ENCODE measurements at places on chromosomes 4 and X.

DNA sequence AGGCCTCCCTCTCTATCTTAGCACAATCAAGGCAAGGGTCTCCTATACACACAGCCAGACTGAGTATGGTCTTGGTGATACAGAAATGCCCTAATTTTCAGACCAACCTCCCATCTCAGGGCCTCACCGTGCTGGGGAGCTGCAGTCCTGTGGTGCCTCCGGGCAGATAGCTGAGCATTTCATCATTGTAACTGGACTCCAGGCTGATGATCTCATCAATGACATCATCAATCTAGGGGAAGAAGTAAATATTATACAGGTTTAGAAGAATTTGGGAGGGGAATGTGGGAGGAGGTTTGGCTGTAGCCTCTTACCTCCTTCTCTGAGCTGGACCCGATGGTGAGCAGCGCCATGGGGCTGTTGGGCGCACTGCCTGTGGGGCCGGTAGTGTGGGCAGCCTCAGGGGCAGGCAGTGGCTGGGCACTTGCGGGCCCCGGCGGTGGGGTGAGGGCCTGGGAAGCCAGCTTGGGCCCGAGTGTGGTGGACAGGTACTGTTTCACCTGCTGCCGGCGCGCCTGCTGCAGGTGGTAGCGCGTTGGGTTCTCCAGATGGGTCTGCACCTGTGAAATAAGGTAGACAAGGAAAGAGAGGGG is 5.2 kb downstream of the TFE3 start:
- DNase-seq, result no peak

- DNase-seq, result no peak
Observed at GRCh38 chrX:32041181-32041580, 969.3 kb upstream of the FTHL17 start.

DNA sequence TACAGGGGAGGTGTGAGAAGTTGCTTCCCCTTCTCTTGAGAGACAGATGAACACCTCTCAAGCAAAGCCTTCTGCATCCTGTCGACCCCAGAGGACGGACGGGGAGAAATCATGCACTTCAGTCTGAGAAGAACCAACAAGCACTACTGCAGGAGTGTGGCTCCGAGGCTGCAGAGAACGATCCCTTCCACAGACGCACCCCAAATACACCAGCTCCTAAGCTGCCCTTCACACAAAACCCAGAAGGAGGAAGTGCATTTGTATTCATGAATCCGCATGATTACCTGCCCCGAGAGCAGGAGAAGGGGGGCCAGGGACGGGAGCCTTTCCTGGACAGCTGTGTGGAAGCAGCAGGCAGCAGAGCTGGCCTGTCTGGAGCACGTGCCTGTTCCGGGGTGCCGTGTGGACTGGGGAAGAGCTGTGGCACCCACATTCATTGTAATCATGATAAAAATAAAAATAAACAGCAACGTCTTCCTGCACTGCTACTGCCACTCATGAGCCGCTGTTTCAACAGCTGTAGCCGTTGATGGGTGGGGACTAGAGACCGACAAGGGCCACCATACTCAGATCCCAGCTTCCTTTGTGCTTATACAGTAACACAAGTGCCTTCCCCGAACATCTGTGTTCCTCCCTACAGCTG is 42.9 kb downstream of the ACSL1 start:
- DNase-seq, result no peak

GRCh38 chr4:32858971-32859370 is 2138.8 kb downstream of the PCDH7 start:
- no peak for DNase-seq

DNA sequence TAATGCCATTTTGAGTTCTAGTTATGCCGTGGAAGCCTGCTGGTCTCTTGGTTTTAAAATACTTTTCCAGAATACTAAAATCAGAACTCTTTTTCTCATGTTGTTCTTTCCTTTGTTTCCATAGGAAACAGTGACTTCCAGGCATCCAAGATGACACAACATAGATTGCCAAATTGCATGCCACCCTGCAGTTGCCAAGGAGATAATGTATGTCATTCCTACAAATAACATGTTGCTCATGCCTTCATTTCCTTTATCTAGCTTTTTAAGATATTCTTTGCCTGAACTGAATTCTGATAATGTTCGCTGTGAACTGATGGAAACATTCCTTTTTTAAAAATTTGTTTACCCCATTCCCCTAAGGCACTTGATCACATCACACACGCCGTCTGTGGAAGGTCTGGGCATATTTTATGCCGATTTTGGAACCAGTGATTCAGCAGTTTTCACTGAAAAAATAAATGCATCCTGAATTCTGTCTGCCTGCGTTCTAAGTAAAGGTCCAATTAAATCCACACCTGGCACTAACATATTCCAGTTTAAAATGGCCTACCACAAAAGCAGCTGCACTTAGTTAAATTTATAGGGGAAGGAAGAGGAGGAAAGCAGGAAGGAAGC is 38.0 kb upstream of the COX7B2 start:
- no peak for DNase-seq

DNA sequence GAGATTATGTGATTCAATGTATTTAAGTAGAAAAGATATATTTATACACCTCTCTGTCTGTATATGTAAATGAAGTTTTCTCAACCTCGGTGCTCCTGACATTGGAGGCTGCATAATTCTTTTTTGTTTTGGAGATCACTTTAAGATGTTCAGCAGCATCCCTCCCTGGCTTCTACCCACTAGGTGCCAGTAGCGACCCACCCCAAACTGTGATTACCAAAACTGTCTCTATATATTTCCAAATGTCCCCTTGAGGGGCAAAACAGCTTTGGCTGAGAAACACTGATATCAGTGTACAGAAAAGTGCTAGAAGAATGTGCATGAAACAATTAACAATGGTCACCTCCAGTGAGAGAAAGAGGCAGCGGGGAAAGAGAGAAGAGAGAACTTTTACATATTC is 51.2 kb downstream of the DCX start:
- DNase-seq, result no peak

GRCh38 chr4:111037591-111038360 is 414.9 kb upstream of the PITX2 start:
- DNase-seq, result no peak

GRCh38 chrX:49710744-49711319 is 15.0 kb upstream of the PAGE1 start:
- no peak for DNase-seq

GRCh38 chr4:10659251-10659650 is 25.3 kb downstream of the CLNK start:
- no peak for DNase-seq

DNA sequence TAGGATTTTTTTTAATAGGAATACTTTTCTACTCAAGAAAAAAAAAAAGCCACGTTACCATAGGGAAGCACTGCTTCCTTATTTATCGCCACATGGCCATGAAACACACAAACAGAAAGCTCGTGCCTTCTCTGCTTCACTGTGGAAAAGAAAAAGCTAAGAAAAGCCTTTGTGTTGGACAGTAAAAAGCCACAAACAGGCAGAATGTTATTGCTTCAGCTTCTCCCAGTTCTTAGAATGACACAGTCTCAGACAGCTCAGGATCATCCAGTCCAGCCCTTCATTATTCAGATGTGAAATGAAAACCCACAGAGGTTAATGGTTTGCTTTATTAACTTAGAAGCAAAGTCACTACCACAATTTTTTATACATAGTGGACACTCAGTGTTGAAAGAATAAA is 181.6 kb upstream of the NOCT start:
- no peak for DNase-seq
